T-helper 1 cell (primary cell): ENCODE measurements at places on chromosomes 13 and 19.

GRCh38 chr13:92573467-92574057 lies 653.0 kb upstream of the GPC6 start:
- DNase-seq: no peak

DNA sequence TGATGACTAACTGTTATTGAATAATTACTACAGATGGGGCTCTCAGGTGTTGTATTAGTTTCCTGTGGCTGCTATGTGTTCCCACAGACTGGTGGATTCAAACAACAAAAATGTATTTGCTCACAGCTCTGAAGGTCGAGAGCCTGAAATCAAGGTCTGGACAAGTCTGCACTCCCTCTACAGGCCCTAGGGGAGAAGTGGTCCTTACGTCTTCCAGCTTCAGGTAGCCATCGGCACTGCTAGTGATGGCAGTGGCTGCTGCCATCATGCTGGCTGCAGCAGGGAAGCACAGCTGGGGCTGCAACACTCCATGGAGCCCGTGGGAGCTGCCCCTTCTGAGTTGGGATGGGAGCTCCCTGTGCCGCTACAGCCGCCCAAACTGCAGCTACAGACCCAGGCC lies 1.9 kb downstream of the TEX26 start:
- DNase-seq: no peak

- peak; percentile 73 for DNase-seq
Measured at GRCh38 chr19:11798391-11799330, at the start of gene ZNF491. Gene ZNF491 (plus strand): TSS chr19:11798523. CDS start chr19:11805954, 7,431 bp downstream.

- DNase-seq: no peak
Measured at GRCh38 chr19:49520705-49521319, 7.0 kb upstream of the RCN3 start.

DNA sequence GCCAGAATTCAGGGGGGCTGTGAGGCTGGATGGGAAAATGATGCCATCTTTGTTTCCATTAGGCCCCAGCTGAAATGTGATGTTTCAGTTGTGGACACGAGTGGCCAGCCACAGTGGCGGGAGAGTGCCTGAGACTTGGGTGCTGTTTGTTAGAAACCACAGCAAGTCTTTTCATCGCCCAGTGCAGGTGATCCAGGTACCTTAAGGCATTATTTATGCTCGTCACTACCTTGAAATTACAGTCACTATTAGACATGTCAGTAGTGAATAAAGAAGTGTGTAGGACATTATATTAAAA lies 82.5 kb upstream of the TM9SF2 start:
- DNase-seq: no peak
